Mammary epithelial cell (primary cell): ENCODE measurements at places on chromosomes 6 and 20. TPM values are rescaled to one million over a fixed set of nuclear protein-coding genes. Genes with fewer than 3 reads are reported as not detected.

AGER gene
- polyA plus RNA-seq: 1.8 TPM

MATN4 gene
- polyA plus RNA-seq: 0.06 TPM

- DNase-seq: no peak
These were observed 26.2 kb downstream of the RRAGD start for GRCh38 chr6:89385846-89386245.

- DNase-seq: no peak
These were observed 199.8 kb downstream of the SMOC2 start for GRCh38 chr6:168640768-168641167.

ZSCAN16 gene
- 1.0 TPM for polyA plus RNA-seq

GRCh38 chr20:22700367-22700766, 116.0 kb upstream of the FOXA2 start:
- no peak for DNase-seq

CCN6 gene
- polyA plus RNA-seq: 20.3 TPM

- no peak for DNase-seq
These were observed 118.7 kb downstream of the OPRM1 start for GRCh38 chr6:154157706-154158105.

DNA sequence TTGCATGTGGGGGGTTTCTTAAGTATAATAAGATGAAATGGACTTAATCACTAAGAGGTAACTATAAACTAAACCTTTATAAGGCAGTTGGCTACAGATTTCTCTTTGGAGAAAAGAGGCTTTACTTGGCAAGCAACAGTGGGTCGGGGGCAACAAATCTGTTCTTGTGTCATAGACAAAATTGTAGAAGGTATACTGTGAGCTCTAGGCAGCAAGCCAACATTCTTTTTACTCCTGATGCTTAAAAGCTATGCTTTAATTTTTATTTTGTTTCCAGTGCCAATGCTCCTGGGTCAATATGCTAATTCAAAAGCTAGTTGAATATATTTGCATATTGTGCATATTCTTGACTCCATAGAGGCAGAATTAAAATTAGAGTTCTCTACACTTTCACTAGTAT, 495.4 kb downstream of the BTBD3 start:
- DNase-seq: no peak

- DNase-seq: no peak
These were observed 18.3 kb downstream of the SDCBP2 start for GRCh38 chr20:1310506-1311190.

DNA sequence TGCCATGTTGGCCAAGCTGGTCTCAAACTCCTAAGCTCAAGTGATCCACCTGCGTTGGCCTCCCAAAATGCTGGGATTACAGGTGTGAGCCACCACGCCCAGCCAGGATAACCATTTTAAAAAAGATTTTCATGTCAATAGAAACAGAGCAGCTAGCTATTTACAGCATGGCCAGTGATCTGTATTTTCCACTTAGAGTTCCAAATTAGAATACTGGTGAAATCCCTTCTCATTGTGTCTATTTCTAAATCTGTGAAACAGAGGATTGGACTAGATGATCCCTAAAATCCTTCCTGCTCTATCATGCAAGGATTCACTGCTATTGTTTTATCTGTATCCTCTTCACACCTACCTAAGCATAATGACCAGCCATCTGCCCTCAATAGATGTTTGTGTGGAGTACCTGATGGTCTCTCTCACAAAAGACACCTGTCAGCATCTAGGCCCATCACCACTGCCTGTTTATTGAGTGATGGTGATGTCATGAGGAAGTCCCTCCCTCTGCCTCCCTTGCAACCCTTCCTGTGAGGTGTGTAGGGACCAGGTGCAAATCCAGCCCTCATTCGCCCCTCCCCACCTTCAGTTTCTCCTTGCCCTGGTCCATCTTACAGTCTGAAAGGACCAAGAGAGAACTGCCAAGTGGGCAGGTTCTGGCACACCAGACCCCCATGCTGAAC, 26.5 kb upstream of the SMIM29 start:
- no peak for DNase-seq

- no peak for DNase-seq
These were observed 13.0 kb downstream of the PNISR start for GRCh38 chr6:99412065-99412464.

- no peak for DNase-seq
These were observed 16.6 kb downstream of the SIM1 start for GRCh38 chr6:100447900-100448748.

OXT gene
- polyA plus RNA-seq: not detected

SCUBE3 gene
- 0.06 TPM for polyA plus RNA-seq

- DNase-seq: no peak
These were observed 815.5 kb downstream of the BCKDHB start for GRCh38 chr6:80921861-80922460.

NRN1 gene
- not detected for polyA plus RNA-seq
